Neural crest cell (in vitro differentiated cells): ENCODE measurements at places on chromosomes 16 and 17.

GRCh38 chr16:3590736-3591435, 13.7 kb upstream of the NLRC3 start:
- DNase-seq, result no peak

GRCh38 chr17:76901542-76902197, 33.5 kb downstream of the MGAT5B start:
- no peak for DNase-seq

- DNase-seq, result no peak
These were observed 12.3 kb downstream of the RFFL start for GRCh38 chr17:35051183-35051578.

- no peak for DNase-seq
These were observed 77.9 kb downstream of the KSR1 start for GRCh38 chr17:27533874-27534815.

- DNase-seq, result no peak
These were observed 175.1 kb downstream of the SOX9 start for GRCh38 chr17:72295916-72296315.

DNA sequence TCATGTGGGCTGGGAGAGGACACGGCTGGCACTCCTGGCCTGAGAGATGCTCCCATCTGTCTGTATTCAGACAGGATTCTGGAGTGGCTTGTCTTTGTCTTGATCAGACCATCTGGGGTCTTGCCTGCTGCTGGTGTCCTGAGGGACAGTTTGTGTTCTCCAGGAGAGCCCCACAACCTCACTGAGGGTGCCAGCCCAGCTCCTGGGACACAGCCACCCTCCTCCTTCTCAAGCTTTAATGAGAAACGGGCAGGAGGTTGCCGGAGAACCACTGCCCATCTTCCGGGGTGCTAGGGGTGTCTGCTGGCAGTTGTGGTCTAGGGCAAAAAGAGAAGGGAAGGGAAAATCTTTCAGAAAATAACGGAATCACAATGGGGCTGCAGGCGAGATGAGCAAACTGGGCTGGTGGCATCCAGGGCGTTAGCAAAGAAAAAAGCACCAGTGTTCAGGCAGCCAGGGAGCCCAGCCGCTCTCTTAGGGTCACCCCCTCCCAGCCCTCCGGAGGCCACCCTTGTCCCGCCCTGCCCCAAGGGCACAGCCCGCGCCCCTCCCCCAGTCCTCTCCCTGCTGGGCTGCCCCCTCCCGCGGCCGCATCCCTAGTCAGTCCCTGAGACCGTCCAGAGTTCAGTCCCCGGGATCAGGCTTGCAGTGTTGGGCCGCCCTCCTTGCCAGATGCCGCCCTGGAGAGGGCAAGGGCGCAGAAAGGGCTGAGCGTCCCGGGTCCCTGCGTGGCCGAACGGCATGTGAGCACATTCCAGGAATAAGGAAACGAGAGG, 824.7 kb downstream of the KCNJ18 start:
- no peak for DNase-seq

GRCh38 chr17:51608251-51608933, 348.0 kb downstream of the UTP18 start:
- DNase-seq, result no peak

DNA sequence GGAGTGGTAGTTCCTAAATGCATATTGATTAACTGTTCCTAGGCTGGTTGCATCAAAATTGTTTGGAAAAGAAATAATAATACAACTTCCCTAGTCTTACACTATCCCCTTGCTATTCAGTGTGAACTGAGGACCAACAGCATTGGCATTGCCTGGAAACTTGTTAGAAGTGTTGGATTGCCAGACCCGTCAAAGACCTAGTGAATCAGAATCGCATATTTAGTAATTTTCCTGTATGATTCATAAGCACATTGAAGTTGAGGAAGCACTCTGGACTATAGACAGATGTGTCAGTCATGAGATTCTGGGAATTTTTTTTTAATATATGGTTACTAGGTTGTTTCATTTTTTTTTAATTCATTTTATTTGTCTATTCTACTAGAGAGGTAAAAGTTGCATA, 34.7 kb upstream of the KCNJ16 start:
- DNase-seq, result no peak

GRCh38 chr16:48487287-48487686, 102.1 kb upstream of the SIAH1 start:
- no peak for DNase-seq

DNA sequence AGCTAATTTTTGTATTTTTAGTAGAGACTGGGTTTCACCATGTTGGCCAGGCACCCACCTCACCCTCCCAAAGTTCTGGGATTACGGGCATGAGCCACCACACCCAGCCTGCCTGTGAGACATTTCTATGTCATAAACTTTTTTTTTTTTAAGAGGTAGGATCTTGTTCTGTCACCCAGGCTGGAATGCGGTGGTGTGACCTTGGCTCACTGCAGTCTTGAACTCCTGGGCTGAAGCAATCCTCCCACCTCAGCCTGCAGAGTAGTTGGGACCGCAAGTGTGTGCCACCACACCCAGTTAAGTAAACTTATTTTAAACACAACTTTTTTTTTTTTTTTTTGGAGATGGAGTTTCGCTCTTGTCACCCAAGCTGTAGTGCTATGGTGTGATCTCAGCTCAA, 47.2 kb downstream of the SCNN1G start:
- DNase-seq, result no peak

GRCh38 chr16:69595127-69596036, 29.6 kb downstream of the NFAT5 start:
- no peak for DNase-seq

DNA sequence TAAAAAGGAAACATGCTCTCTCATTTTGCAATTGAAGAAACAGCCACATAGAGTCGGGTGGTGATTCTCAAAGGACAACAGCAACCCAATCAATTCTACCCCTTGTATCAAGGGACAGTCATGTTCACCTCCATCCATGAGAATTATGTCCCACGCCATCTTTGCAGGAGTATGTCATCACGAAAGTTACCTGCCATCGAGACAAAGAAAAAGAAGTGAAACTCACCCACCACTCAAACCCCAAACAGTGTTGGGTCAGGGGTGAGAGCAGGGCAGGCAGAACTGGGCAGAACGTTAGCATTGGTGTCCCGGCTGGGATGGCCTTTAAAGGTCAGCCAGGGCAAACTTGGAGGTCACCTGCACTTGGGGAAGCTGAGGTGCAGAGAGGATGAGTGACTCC, 24.2 kb upstream of the HNF1B start:
- no peak for DNase-seq

DNA sequence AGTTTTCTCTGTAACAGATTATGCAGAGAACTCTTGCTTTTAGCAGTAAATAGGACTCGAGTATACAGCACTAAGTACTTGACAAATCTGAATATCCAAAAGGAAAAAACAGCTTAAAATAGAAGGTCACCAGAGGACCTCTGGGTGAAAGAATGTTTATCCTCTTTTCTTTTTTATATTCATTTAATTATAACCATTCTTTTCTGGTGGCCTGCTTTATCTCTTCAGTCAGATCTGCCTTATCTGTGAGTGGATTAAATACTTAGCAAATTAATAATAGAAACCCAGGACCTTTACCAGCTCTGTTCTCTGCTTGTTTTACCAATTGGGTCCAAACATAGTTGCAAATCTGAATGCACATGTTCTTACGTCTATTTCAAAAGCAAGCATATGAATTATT, 8.6 kb downstream of the DGKE start:
- no peak for DNase-seq

GRCh38 chr16:54286366-54287130, at the start of gene IRX3:
IRX3 (minus strand) TSS chr16:54286787; CDS start chr16:54286050, 737 bp downstream.
- peak; percentile 70 for DNase-seq

DNA sequence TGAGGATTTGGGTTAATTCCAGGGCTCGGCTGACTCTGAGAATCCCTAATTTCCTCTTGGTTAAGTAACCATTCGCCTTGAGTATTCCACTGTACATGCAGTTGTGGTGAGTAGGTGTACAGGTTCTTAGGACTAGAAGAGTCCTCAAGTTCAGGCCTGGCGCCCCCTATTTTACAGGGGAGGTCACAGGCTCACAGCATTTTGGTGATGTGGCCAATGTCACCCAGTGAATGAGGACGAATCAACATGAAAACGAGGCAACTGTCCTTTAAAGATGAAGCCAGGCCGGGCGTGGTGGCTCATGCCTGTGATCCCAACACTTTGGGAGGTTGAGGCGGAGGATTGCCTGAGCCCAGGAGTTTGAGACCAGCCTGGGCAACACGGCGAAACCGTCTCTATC, 55.4 kb downstream of the ABCC6 start:
- no peak for DNase-seq

DNA sequence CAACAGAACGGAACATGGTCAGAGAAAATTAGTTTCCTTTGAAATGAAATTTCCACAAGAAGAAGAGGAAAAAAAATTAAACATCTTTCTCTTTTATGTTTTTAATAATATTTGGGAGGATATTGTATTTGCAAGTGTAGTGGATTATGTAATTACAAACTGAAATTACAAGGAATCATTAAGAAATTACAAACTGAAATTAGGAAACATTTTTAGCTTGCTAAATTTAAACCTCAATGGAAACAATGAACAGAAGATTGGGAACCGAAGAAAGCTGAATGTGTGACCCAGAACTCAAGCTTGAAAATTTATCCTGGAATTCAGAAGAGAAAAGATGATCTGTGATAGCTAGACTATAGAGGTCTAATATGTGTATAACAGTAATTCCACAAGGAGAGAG, 4.4 kb upstream of the PIK3R5 start:
- DNase-seq, result no peak

- DNase-seq, result no peak
These were observed 613 bp downstream of the ECI1 start for GRCh38 chr16:2250652-2251295.

DNA sequence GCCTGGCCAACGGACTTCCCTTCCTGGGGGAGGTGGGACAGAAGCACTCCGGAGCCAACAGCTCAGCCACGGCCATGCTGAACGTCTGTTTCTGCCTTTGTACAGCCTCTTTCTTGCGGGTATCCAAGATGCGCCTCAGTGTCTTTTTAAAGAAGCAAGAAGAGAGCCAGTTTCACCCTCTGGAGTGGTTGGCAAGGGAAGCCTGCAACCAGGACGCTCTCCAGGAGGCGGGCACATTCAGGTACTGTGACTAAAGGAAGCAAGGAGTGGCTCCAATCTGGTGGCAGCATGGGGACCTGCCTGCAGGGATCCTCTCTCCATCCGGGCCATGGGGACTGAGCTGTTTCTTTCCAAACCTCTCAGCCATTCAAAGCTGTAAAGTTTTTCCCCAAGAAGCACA, 60.6 kb upstream of the ENDOV start:
- no peak for DNase-seq

GRCh38 chr17:2978991-2979390, 84.4 kb downstream of the OR1D5 start:
- DNase-seq, result no peak
